Glomerular endothelial cell (primary cell): ENCODE measurements at places on chromosomes 12 and 14. TPM values are rescaled to one million over a fixed set of nuclear protein-coding genes. Genes with fewer than 3 reads are reported as not detected.

LRRC43 gene
- total RNA-seq: 1.4 and 2.7 TPM in 2 replicates

SLC4A8 gene
- 3.1 and 3.4 TPM in 2 replicates for total RNA-seq

CKAP4 gene
- total RNA-seq: 283 and 321 TPM in 2 replicates

RFX4 gene
- not detected in 2 replicates for total RNA-seq

RNASE1 gene
- 215 and 387 TPM in 2 replicates for total RNA-seq

GSG1 gene
- total RNA-seq: 0.10 TPM in 1 of 2 replicates, not detected in the other

PTGER2 gene
- total RNA-seq: 0.92 and 1.9 TPM in 2 replicates

USP44 gene
- total RNA-seq: 0.41 and 0.73 TPM in 2 replicates

CEBPE gene
- not detected in 2 replicates for total RNA-seq

AVPR1A gene
- not detected in 2 replicates for total RNA-seq

PIK3C2G gene
- not detected in 2 replicates for total RNA-seq

PRIMA1 gene
- not detected in 2 replicates for total RNA-seq

ZDHHC22 gene
- total RNA-seq: not detected in 2 replicates

LMNTD1 gene
- 0.82 TPM in 1 of 2 replicates, not detected in the other for total RNA-seq

TPH2 gene
- total RNA-seq: not detected in 2 replicates

SIX6 gene
- not detected in 2 replicates for total RNA-seq

RTN1 gene
- total RNA-seq: 3.7 and 6.5 TPM in 2 replicates

PPM1H gene
- 4.1 and 7.2 TPM in 2 replicates for total RNA-seq

CDK2 gene
- total RNA-seq: 20.2 and 28.4 TPM in 2 replicates

SLC25A47 gene
- total RNA-seq: 0.05 TPM in 1 of 2 replicates, not detected in the other

SRRM4 gene
- total RNA-seq: not detected in 2 replicates

MGAT4C gene
- 0.05 and 0.47 TPM in 2 replicates for total RNA-seq

TUNAR gene
- total RNA-seq: not detected in 2 replicates

CCDC196 gene
- total RNA-seq: not detected in 2 replicates

HCAR1 gene
- total RNA-seq: 0.15 and 0.18 TPM in 2 replicates

TAS2R30 gene
- total RNA-seq: 0.73 and 3.5 TPM in 2 replicates

NXPH4 gene
- total RNA-seq: 0.05 and 2.5 TPM in 2 replicates

RIMBP2 gene
- not detected in 2 replicates for total RNA-seq

RALGAPA1 gene
- 13.5 and 22.2 TPM in 2 replicates for total RNA-seq

TAS2R50 gene
- 0.15 and 2.0 TPM in 2 replicates for total RNA-seq

ALX1 gene
- total RNA-seq: 0.64 TPM in 1 of 2 replicates, not detected in the other

EEA1 gene
- 25.1 and 28.2 TPM in 2 replicates for total RNA-seq

PTCSC3 gene
- total RNA-seq: not detected in 2 replicates

ENDOU gene
- not detected in 2 replicates for total RNA-seq

COCH gene
- total RNA-seq: 1.1 and 1.8 TPM in 2 replicates

PMEL gene
- total RNA-seq: 0.58 and 1.1 TPM in 2 replicates

KITLG gene
- total RNA-seq: 64.9 and 86.0 TPM in 2 replicates
